Stimulated activated CD4-positive, alpha-beta T cell treated with anti-CD3 and anti-CD28 coated beads, Interleukin-1b, Interleukin-23, amount 100 ng/mL, for 1 hour (primary cell): ENCODE measurements at places on chromosomes 13 and 19.

DNA sequence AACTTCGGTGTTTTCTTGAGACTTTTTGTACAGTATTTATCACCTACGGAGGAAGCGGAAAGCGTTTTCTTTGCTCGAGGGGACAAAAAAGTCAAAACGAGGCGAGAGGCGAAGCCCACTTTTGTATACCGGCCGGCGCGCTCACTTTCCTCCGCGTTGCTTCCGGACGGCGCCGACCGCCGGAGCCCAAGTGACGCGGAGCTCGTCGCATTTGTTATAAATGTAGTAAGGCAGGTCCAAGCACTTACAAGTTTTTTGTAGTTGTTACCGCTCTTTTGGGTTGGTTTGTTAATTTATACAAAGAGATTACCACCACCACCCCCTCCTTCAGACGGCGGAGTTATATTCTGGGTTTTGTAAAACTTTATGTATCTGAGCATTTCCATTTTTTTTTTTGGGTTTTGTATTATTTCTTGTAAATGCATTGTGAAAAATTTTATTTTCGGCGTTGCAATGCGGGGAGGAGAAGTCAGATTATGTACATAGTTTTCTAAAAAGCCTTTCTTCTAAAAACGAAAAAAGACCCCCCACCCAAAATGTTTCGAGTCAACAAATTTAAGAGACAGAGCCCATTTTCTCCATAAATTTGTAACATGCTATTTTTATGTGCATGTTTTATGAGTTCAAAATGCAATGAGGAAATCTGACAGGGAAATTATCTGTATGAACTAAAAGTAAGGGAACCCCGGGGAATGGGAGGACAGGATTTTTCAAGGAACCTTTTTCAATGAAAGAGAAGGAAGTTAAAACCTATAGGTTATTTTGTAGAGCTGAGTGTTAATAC lies 2.3 kb downstream of the SOX1 start:
- no peak for DNase-seq

- no peak for DNase-seq
Measured at GRCh38 chr19:2237051-2237868, 636 bp downstream of the SF3A2 start.

GRCh38 chr13:79654520-79654919 lies 173.6 kb downstream of the NDFIP2 start:
- no peak for DNase-seq

DNA sequence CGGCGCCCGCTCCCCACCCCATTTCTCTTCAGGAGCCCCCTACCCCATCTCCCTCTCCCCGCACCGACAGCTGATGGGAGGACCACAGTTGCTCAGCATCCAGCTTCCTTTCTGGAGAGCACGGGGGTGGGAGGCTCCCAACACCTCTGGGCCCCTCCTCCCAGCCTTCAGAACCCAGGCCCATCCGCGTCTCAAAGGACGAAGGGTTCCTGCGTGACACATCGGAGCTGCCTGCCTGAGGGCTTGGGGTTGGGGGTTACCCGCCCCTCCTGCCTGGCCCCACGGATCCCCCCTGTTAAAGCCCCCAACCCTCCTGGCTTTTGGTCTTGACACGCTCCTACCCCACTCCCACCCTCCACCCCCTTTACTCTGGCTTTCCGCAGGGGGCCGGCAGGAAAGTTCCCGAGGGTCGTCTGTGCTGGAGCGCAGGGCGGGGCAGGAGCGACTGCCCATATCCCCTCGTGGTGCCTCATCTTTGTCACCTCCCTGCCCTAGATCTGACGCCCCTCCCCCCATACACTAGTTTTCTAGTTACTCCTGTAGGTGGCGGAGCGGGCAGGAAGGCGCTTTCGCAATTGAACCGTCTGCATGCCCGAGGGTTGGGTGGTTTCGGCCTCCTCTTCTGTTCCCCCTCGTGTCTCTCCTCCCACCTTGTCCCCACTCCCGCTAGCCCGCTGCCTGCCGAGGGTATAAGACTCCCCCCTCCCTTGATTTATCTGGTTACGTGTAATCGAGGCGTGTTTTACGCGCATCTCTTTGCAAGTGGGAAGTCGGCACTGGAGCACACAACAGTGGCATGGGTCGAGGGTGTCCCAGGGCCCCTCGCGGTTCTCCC lies 924 bp downstream of the TRAPPC5 start:
- DNase-seq = peak; percentile 71

- DNase-seq = no peak
Measured at GRCh38 chr19:5114727-5115126, 145.8 kb downstream of the KDM4B start.

DNA sequence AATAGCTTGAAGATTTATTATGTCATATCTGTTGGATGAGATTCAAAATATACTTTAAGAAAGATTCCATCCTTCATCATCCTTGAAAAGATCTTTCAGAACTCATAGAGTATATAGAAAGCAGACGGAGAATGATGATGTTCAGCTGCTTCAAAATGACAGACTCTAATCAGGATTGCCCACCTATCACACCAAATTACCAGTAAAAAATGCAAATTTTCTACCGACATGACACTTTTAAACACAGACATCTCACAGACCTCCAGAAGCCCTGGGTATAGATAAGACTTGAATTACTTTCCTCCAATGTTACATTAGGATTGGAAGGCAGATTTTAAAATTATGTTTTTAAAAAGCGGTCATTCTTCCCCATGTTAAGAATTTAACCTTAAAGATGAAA lies 235.5 kb downstream of the GPC6 start:
- DNase-seq = no peak

GRCh38 chr19:35120492-35120891 lies 4.9 kb downstream of the FXYD3 start:
- DNase-seq = no peak

- DNase-seq = no peak
Measured at GRCh38 chr19:47697863-47698609, 15.2 kb upstream of the EHD2 start.

- DNase-seq = no peak
Measured at GRCh38 chr19:17385878-17386611, 8.0 kb downstream of the CCDC194 start.

DNA sequence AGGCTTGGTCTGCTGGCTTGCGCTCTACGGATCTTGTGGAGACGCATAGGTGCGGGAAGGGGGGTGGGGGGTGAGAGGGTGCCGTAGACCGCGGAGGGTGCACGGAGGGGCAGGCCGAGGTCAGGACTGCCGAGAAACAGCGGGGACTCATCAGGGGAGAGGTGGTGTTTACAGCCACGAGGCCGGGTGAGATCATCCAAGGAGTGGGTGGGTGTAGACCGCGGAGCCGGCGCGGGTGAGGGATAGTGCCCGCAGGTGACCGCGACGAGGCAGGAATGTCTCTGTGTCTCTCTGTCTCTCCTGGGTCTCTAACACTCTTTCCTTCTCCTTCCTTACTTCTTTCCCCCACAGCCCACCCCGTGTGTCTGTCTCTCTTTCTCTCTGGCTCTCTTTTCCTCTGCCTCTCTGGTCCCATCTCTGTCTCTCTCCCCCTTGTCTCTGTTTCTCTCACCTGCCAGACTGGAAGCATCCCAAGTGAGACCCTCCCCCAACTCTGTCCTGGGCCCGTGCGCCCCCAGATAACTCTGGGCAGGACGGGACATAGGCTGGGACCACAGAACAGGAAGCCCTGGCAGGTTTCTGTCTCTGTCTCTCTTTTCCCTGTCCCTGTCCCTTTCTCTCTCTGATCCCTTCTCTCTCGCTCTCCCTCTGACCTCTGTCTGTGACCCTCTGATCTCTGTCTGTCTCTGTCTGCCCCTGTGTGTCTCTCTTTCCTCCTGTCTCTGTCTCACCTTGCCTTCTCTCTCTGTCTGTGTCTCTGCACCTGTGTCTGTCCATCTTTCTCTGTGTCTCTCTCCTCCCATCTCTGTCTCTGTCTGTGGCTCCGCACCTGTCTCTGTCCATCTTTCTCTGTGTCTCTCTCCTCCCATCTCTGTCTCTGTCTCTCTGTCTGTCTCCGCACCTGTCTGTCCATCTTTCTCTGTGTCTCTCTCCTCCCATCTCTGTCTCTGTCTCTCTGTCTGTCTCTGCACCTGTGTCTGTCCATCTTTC lies 1.8 kb upstream of the KLK4 start:
- DNase-seq = no peak

GRCh38 chr13:95679722-95680121 lies 2.8 kb downstream of the DNAJC3 start:
- DNase-seq = no peak

DNA sequence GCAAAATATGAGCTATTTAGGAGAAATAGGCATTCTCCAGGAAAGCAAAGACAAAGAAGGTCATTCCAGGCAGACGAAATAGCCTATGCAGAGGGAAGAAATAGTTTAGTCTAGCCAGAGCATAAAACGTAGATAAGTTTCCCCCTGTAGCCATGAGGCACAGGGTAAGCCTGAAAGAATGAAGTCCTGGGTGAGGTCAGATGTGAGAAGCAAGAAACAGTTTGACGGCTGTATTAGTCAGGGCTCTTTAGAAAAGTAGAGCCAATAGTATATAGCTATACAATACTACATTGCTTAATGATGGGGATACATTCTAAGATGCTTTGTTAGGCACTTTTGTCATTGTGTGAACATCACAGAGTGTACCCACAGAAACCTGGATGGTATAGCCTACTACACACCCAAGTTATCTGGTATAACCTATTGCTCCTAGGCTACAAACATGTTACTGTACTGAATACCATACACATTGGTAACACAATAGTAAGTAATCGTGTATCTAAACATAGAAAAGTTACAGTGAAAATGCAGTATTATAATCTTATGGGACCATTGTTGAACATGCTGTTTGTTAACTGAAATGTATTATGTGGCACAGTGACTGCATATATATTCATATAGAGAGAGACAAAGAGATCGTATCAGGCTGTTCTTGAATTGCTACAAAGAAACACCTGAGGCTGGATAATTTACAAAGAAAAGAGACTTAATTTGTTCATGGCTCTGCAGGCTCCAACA lies 59.3 kb upstream of the WDFY2 start:
- DNase-seq = no peak

GRCh38 chr19:41362143-41362847 lies 1.7 kb downstream of the B9D2 start:
- no peak for DNase-seq

GRCh38 chr19:15129856-15130585 lies 22.8 kb downstream of the SYDE1 start:
- no peak for DNase-seq

GRCh38 chr19:2355168-2356035 lies 4.7 kb upstream of the TMPRSS9 start:
- DNase-seq = no peak

GRCh38 chr13:76783798-76784197 lies 102.4 kb downstream of the KCTD12 start:
- DNase-seq = no peak

GRCh38 chr13:23059173-23059572 lies 121.6 kb upstream of the SGCG start:
- no peak for DNase-seq

DNA sequence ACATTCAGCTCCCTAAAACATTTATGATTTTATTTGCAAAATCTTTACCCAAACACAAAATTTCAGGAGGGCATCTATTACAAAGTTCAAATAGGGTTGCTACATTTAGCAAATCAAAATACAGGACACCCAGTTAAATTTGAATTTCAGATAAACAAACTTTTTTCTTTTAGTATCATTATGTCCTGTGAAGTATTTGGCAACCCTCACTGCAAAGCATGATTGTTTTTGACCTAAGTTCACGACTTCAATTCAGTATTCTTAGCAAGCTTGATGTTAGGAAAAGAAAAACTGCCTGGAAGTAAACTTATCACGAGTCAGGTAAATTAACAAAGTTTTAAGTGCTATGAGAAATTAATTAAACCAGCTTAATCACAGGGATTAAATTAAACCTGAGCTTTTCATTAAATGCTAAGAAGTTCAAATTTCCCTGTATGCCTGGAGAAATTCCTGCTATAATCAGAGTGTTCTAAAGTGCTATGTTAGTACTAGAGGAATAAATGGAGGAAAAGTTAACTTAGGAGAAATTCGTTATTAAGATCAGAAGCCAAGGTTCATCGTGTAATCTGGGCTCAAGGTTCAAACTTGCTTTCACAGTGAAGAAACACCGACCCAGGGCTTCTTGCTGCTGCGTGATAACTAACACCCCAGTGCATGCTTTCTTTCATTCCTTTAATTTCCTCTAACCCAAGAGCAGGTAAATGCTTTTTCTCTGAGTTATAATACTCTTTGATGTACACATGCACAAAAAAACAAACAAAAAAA lies 298.1 kb downstream of the FOXO1 start:
- DNase-seq = no peak

- no peak for DNase-seq
Measured at GRCh38 chr19:30340771-30341561, 31.2 kb upstream of the ZNF536 start.

GRCh38 chr13:46183018-46183946 lies 1.3 kb upstream of the LCP1 start:
- DNase-seq = no peak

DNA sequence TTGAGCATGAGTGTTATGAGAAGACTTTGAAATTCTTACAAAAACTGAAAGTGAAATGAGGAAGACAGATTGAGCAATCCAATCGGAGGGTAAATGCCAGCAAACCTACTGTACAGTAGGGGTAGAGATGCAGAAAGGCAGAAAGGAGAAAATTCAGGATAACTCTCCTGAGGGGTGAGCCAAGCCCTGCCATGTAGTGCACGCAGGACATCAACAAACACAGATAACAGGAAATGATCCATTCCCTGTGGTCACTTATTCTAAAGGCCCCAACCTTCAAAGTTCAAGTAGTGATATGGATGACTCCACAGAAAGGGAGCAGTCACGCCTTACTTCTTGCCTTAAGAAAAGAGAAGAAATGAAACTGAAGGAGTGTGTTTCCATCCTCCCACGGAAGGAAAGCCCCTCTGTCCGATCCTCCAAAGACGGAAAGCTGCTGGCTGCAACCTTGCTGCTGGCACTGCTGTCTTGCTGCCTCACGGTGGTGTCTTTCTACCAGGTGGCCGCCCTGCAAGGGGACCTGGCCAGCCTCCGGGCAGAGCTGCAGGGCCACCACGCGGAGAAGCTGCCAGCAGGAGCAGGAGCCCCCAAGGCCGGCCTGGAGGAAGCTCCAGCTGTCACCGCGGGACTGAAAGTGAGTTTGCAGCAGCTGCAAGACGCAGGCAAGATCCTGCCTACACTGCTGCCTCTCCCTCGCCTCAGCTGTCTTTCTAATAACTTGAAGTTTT lies at the start of gene TNFSF13B:
TSS of gene TNFSF13B (plus strand) at position 118 of the 728 bp plus-strand sequence. CDS start at position 296, 178 bp downstream.
- no peak for DNase-seq

DNA sequence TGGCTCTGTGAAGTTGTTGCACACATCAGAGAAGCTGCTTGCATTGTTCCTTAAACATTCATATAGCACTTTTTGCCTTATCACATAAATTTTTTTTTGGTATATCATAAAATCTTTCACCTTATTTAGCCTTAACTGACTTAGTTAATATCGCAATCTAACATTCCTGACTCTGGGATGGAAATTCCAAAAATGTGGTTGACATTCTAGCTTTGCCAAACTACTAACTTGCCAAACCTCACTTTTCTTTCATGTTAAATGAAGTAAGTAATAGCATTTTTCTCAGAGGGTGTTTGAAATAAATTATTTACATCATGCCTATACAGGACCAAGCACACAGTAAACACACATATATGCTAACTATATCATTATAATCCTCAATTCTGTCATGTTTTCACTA lies 736.9 kb upstream of the PCDH9 start:
- DNase-seq = no peak

DNA sequence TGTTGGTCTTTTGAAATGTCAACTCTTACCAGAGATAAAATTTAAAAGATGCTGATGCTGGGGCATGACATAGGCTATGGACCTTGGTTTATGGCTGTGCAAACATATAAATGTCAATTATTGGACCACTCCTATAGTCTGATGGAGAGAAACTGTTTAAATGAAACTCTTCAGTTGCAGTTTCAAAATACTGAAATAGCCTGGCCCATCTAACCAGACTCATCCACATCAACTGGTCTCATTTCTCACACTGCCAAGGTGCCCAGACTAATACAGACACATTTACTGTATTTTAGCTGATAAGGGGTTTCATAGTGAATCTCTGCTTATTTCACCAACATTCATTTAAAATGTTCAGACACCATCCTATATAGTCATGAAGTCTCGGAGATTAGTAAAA lies 19.9 kb downstream of the SERPINE3 start:
- DNase-seq = no peak
